ENCODE measurements at places on chromosomes 16 and 17.
A peak's percentile ranks its signal among the peaks of the same experiment; 100 is the strongest.

DNA sequence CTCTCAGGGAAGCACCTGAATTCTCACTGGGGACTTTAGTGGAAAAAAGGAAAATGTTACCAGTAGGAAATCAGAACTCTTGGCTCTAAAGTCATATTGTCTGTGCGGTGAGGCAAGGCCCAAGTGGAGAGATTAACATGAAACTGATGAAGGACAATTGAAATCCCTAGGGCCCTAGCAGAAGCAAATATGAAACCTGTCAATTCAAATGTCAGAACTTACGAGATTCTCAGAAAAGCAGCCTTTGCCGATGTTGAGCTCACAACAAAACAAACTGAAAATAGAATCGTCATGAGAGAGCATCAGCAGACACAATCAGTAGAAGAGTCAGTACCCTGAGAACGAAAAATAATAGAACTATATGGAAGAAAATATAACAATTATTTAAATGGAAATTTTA, 108.8 kb downstream of the ELAC2 start:
- no peak overlapping the region for H3K4me3 ChIP-seq
- no peak for DNase-seq
- H3K27ac ChIP-seq: no peak overlapping the region

- no peak overlapping the region for H3K4me3 ChIP-seq
- no peak for DNase-seq
- H3K36me3 ChIP-seq: no peaks in the 10 kb centered on the region
- peaks cover 10% of the 10 kb centered on the region for H3K27me3 ChIP-seq
Observed at GRCh38 chr17:5800646-5801045, 216.3 kb upstream of the NLRP1 start.

GRCh38 chr17:44071772-44072171, 1.2 kb downstream of the G6PC3 start:
- peaks cover 17% of the 10 kb centered on the region for H3K36me3 ChIP-seq
- H3K27ac ChIP-seq: peak overlapping the region; percentile 80
- peak overlapping the region; percentile 95 for H3K4me3 ChIP-seq
- peaks cover 20% of the 10 kb centered on the region for H3K4me1 ChIP-seq
- no peak for DNase-seq

- no peaks in the 10 kb centered on the region for H3K36me3 ChIP-seq
- DNase-seq: no peak
- no peaks in the 10 kb centered on the region for H3K27me3 ChIP-seq
- no peak overlapping the region for H3K27ac ChIP-seq
- no peak overlapping the region for H3K4me3 ChIP-seq
Observed at GRCh38 chr16:9270424-9270823, 179.0 kb downstream of the HAPSTR1 start.

GRCh38 chr17:12522743-12523183, 142.9 kb upstream of the MYOCD start:
- no peak for DNase-seq
- no peaks in the 10 kb centered on the region for H3K4me1 ChIP-seq
- no peaks in the 10 kb centered on the region for H3K36me3 ChIP-seq
- H3K27me3 ChIP-seq: no peaks in the 10 kb centered on the region
- H3K27ac ChIP-seq: no peak overlapping the region
- H3K4me3 ChIP-seq: no peak overlapping the region

- no peaks in the 10 kb centered on the region for H3K4me1 ChIP-seq
- H3K36me3 ChIP-seq: no peaks in the 10 kb centered on the region
- peaks cover 6% of the 10 kb centered on the region for H3K27me3 ChIP-seq
- DNase-seq: no peak
- no peak overlapping the region for H3K4me3 ChIP-seq
- no peak overlapping the region for H3K27ac ChIP-seq
Observed at GRCh38 chr17:65865715-65866425, 304.4 kb upstream of the AXIN2 start.

DNA sequence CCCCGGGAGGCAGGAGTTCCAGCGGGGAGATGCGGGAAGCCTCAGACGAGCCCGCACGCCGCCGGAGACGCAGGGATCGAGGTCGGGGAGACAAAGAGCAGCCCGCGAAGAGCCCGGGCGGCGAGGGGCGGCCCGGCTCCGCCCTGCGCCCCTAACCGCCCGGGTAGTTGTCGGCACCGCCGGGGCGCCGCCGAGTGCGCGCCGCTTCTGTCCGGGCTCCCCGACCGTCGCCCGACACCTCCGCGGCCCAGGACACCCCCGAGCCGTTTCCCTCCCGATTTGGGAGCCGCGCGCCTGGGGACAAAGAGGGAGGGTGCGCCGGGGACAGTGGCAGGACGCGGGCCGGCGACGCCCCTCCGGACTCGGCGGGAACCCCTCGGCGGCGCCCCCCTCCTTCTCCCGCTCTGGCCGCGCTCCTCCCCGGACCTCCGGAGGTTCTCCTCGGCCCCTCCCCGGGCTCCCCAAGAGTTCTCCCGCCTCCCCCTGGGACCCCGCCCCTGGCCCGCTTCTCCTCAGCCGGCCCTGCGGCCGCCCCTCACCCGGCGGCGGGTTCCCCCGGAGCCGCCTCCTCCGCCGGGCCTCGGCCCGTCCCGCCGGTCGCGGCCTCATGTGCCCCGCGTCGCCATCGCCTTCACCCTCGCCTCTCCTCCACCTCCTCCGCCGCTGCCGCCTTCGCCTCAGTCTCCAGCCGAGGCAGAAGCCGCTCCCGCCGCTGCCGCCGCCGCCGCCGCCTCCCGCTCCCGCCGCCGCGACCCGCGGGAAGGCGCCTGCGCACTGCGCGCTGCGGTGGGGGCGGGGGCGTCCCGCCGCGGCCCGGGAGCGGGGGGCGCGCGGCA, at the start of gene GJC1:
Gene GJC1 (minus strand): TSS at position 765 of the 836 bp plus-strand sequence. CDS start 24,470 bp downstream, outside the sequence.
- DNase-seq: peak; percentile 74
- H3K27me3 ChIP-seq: peaks cover 62% of the 10 kb centered on the region
- peak within 1 kb of the TSS; percentile 79 for H3K4me3 ChIP-seq
- no peaks in the 10 kb centered on the region for H3K36me3 ChIP-seq
- peak within 1 kb of the TSS; percentile 65 for H3K27ac ChIP-seq

- DNase-seq: no peak
- H3K36me3 ChIP-seq: no peaks in the 10 kb centered on the region
- peaks cover 15% of the 10 kb centered on the region for H3K4me1 ChIP-seq
- no peaks in the 10 kb centered on the region for H3K27me3 ChIP-seq
- H3K27ac ChIP-seq: no peak overlapping the region
- no peak overlapping the region for H3K4me3 ChIP-seq
Observed at GRCh38 chr16:24524855-24525677, 14.3 kb upstream of the RBBP6 start.

DNA sequence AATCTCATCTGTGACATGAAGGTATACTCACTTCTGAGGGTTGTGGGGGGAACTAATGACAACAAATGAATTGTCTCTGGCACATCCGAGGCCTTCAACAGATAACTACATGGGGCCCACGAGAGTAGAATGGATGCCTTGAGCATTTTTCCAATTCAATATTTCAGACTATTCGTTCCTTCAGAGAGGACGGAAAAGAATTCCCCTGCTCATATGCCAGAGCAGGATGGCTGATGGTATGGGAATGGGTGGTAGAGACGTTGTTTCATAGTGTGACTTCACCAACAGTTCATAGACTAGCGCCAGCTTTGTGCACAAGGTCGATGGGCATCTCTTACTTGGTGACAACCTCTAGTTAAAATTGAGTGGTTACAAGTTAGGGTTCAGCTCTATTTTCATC, 61.3 kb downstream of the HLF start:
- no peak for DNase-seq
- no peak overlapping the region for H3K27ac ChIP-seq
- H3K4me3 ChIP-seq: no peak overlapping the region

DNA sequence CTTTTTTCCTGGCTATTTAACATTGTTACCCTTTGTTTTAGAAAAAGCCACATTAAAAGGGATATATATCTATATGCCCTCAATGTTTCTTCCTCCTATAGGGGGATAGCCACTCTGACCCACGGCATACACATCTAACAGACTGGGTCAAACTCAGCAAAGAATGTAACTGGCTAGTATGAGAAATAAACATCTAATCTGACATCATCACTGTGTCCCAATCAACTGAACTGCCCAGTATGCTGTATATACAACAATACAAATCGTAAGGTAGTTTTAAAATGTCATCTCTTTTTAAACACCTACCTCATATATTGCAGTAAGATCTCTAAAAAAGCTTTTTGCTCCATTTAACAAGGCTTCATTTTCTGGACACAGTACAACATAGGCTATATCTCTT, 39.9 kb upstream of the INTS2 start:
- no peaks in the 10 kb centered on the region for H3K4me1 ChIP-seq
- H3K4me3 ChIP-seq: no peak overlapping the region
- DNase-seq: no peak
- peaks cover 41% of the 10 kb centered on the region for H3K36me3 ChIP-seq

GRCh38 chr16:65728167-65728566, 606.3 kb upstream of the CDH11 start:
- no peaks in the 10 kb centered on the region for H3K4me1 ChIP-seq
- no peaks in the 10 kb centered on the region for H3K36me3 ChIP-seq
- DNase-seq: no peak
- no peaks in the 10 kb centered on the region for H3K27me3 ChIP-seq

GRCh38 chr17:8948462-8948861, 17.0 kb downstream of the PIK3R5 start:
- H3K4me3 ChIP-seq: peak overlapping the region; percentile 59
- peak overlapping the region; percentile 74 for H3K27ac ChIP-seq
- DNase-seq: peak; percentile 58
- H3K4me1 ChIP-seq: peaks cover 68% of the 10 kb centered on the region
- peaks cover 63% of the 10 kb centered on the region for H3K36me3 ChIP-seq
- H3K27me3 ChIP-seq: no peaks in the 10 kb centered on the region

- peak overlapping the region; percentile 90 for H3K27ac ChIP-seq
- no peaks in the 10 kb centered on the region for H3K27me3 ChIP-seq
- H3K4me3 ChIP-seq: peak overlapping the region; percentile 68
- DNase-seq: peak; percentile 89
- peaks cover 24% of the 10 kb centered on the region for H3K36me3 ChIP-seq
- peaks cover 64% of the 10 kb centered on the region for H3K4me1 ChIP-seq
Observed at GRCh38 chr17:80720610-80721577, 176.3 kb downstream of the RPTOR start.

DNA sequence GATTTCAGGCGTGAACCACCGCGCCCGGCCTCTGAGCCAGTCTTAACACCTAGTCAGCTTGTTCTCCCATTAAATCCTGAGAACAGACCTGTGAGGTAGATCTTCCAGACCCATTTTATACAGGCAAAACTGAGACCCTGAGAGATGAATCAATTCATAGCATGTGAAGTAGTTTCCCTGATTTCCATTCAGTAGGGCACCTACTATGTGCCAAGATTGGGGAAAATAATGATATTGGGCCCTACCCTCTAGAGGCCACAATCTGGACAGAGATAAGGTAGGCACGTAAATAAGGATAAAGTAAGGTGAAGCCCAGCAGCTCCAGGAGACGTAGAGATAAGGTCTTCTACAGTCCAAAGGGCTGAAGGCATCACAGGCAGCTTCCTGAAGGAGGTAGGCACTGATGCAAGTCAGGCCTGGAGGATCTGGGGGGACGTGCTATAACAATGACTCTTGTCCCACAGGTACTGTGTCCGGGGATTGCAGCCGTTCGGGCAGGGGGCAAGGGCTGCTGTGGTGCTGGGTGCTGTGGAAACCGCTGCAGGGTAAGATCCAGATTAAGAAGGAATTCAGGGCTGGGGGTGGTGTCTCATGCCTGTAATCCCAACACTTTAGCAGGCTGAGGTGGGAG, 5.7 kb downstream of the VMO1 start:
- no peak overlapping the region for H3K27ac ChIP-seq
- DNase-seq: no peak
- peaks cover 44% of the 10 kb centered on the region for H3K27me3 ChIP-seq
- no peaks in the 10 kb centered on the region for H3K36me3 ChIP-seq
- H3K4me1 ChIP-seq: peaks cover 10% of the 10 kb centered on the region

DNA sequence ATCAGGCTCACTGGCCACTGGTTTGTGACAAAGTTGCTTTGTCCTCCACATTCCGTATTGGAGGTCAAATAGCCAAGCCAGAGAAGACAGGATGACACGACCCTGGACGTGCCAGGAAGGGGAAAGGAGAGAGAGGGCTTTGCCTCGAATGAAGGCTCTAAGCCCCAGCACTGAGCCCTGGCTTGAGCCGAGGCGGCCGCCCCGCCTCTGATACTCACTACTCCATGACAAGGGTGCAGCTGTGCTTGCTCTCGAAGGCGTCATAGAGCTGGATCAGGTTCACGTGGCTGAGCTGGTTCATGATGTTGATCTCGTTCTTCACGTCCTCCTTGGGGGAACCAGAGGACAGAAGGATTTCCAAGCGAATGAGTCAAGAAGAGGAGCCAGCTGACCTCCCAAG, 19.3 kb downstream of the MYLK3 start:
- DNase-seq: no peak
- no peaks in the 10 kb centered on the region for H3K36me3 ChIP-seq
- no peak overlapping the region for H3K4me3 ChIP-seq
- H3K27ac ChIP-seq: no peak overlapping the region

Data from activated CD4-positive, alpha-beta T cell treated with anti-CD3 and anti-CD28 coated beads, Interleukin-2, amount 10 ng/mL, durations not matched to agents 24 days and 14 days (primary cell).